ENCODE measurements at places on chromosomes 13 and 19.

- DNase-seq: no peak
Measured at GRCh38 chr13:100443998-100444328, 144.6 kb downstream of the GGACT start.

DNA sequence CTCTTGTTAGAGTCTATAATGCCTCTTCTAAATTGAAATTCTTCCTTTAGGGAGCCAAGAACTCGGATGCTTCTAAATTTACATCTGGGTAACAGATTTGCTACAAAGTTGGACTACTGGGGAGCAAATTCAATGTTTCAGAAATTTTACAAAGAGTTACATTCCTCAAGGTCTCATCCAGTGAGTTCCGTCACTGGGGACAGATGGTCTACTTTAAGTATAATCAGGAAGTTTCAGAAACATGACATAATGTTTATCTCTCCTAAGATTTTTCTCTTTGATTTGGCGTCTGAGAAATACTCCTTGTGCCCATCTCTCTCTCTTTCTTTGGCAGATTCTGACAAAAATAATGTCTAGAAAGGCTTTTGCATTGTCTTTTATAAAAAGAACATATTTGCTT is 81.5 kb upstream of the MBNL2 start:
- DNase-seq: no peak

DNA sequence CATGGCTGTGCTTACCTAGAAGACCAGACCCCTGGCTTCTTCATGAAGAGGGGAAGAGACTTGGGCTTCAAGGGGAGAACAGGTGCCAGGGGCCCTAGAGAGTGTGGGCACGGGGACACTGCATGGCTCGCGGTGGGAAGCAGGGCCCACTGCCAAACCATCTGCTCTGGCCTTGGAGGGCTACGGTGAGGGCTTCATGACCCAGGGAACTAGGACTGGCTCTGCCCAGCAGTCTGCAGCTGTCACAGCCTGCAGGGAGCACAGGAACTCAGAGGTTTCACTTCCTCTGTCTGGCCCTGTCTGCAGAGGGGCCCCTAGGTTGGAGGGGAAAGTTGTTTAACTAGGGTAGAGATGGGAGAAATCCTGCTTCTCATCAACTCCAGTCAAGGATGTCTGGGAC is 4.3 kb downstream of the ERCC1 start:
- DNase-seq: no peak

- DNase-seq: no peak
Measured at GRCh38 chr13:59677430-59677829, 486.3 kb downstream of the DIAPH3 start.

GRCh38 chr13:59519819-59520218 is 643.9 kb downstream of the DIAPH3 start:
- DNase-seq: no peak

DNA sequence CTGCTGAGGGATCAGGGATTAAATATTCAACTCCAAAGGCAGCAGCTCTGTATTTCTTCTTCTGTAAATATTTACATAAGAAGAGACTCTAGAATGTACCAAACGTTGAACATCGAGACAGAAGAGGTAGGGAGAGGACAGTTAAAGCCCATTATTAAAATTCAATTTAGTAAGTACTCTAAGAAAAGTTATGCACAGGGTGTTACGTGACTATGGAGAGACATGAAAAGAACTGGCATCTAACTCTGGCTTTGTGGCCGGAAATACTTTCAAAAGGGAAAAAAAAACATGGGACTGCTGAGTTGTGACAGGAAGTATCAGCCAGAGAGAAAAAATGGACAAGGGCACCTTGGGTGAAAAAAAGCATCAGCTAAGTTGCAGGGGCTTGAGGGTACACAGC is 36.7 kb downstream of the LNX2 start:
- DNase-seq: no peak

Measured in stimulated activated CD4-positive, alpha-beta T cell treated with anti-CD3 and anti-CD28 coated beads, TNF-alpha, amount 100 ng/mL, for 4 hours (primary cell).